ENCODE measurements at places on chromosomes 4 and X.

GRCh38 chr4:119739796-119740195 lies 111.2 kb upstream of the PDE5A start:
- DNase-seq: no peak

GRCh38 chr4:39427520-39428114 lies 20.9 kb downstream of the KLB start:
- no peak for DNase-seq

DNA sequence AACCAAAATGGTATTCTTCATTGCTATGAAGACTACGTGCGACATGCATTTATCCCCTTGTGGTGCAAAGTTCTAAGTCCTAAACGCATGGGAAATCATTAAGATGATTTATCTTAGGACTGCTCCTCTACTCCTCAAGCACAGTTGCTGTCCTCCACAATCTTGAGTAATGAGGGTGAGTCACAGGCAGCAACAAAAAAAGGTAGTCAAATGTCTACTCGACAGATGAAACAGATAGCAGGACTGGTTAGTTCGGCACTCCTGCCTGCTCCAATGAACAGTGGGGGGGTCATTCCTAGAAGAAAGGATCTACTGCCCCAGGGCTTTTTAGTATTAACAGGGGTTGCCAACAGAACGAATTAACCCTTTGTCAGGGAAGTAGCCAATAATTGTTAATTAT lies 233.7 kb upstream of the FGF13 start:
- no peak for DNase-seq

DNA sequence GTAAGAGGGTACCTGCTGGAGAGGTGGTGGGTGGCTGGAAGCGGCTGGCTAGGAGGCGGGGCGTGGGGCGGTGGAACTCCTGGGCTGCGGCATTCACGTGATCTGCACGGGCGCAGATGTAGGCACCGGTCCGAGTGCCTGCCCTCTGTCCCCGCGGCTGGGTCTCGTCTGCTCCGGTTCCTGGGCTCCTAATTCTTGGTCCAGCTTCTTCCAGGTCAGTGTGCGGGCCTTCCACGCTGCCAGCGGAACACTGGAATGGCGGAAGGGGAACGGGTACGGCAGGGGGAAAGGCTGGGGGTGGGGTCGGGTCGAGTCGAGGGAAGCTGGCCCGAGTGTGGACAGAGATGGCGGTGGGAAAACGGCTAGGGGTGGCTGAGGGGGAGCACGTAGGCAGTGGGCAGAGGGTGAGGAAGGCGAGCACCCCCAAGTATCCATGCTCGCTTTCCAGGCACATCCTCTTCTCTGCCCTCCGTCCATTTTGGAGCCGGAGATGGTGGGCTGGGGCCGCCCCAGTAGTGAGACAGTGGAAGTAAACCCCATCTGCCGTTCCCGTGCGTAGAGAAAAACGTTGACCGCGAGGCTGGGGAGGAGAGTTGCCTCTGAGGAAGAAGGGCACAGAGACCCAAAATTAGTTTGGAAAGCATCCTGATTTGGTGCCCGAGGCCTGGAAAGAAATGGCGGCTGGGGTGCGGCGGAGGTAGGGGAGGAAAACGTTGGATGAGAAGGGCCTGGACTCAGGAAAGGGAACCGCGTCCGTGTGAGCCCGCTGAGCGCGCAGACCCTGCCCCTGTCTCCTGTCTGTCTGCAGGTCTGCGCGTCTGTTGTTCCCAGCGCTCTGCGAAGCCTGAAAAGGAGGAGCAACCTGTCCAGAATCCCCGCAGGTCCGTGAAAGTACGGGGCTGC lies at the start of gene TCEAL4:
TCEAL4 (plus strand) TSS at position 105 of the 903 bp plus-strand sequence. CDS start 1,161 bp downstream, outside the sequence.
- DNase-seq: peak; percentile 28

DNA sequence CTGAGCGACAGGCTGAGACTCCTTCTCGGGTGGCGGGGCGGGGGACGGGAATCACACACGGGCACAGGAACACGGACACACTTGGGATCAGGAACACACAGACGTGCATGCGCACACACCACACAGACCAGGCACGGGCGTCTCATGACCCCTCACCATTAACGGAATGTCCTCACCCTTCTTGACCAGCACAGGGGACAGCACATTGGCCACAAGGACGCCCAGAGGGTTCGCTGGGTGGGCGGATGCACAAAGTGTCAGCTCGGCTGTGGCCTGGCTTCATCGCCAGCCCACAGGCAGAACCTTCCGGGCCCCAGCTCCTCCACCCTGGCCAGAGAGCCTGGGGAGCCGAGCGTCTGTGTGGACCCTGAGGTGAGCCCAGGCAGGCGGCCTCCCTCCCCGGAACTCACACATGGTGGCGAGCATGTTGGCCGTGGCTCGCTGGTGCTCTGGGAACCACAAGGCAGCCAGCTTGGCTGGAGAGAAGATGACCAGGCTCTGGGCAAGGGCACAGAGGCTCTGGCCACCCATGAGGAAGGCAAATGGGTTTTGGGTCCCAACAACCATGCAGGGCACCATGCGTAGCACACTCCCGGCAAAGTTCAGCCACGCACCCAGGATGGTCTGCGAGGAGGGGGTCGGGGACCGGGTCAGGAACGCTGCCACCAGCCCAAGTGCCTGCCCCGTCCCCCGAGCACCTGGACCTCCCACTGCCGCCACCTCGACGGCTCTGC lies 3.1 kb downstream of the SLC49A3 start:
- no peak for DNase-seq

DNA sequence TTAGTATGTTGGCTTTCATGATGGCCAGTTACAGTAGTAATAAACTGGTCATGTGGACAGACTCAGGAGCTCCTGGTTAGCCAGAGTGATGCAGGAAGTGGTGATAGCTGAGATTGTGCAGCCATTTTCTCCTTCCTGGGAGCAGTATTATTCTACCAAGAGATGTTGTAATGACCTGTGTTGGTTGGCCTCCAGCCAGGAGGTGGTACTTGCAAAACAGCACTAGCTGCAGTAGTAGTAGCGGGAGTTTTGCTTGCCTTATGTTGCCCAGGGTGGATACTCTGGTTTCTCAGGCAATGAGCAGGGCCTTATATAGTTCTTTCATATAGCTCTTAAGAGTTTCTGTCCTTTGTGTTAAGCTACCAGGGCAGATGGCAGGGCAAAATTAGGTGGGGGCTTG lies 998.8 kb downstream of the GLUD2 start:
- no peak for DNase-seq

DNA sequence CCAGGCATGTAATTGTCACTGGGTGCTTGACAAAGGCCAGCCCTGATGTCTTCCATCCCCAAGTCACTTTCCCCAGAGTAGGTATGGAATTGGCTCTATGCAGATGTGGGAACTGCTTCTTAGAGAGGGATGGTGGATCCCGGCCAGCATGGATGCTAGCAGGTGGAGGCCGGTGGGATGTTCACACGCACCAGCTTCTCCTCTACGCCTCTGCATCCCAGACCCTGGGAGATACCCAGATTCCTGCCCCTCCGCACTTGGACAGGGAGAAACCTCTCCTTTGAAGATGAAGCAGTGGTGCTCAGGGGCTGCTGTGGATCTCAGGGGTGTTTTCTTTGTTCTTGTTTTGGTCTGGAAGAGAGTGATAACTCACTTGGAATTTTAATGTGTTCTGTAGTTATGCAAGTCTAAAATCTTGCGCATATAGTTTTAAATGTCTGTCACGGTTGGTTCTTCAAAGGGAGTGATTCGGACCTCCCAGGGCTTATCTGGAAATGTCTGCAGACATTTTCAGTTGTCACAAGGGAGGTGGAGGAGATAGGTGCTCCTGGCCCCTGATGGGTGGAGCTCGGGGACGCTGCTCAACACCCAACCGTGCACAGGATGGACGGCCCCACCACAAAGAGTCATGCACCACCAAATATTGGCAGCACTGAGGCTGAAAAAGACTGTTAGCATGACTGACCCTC lies 308.0 kb downstream of the DHRSX start:
- DNase-seq: no peak

DNA sequence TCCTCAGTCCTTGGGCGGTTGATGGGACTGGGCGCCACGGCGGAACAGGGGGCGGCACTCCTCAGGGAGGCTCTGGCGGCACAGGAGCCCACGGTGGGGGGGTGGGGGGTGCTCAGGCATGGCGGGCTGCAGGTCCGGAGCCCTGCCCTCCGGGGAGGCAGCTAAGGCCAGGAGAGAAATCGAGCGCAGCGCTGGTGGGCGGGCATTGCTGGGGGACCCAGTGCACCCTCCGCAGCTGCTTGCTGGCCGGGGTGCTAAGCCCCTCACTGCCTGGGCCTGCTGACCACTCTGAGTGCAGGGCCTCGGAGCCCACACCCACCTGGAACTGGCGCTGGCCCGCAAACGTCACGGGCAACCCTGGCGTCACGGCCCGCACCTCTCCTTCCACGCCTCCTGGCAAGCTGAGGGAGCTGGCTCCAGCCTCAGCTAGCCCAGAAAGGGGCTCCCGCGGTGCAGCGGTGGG lies 164.9 kb upstream of the AGA start:
- DNase-seq: no peak

GRCh38 chrX:135433531-135434257 lies 11.9 kb downstream of the SMIM10L2A start:
- no peak for DNase-seq

GRCh38 chr4:171676555-171677215 lies 136.5 kb upstream of the GALNTL6 start:
- no peak for DNase-seq

DNA sequence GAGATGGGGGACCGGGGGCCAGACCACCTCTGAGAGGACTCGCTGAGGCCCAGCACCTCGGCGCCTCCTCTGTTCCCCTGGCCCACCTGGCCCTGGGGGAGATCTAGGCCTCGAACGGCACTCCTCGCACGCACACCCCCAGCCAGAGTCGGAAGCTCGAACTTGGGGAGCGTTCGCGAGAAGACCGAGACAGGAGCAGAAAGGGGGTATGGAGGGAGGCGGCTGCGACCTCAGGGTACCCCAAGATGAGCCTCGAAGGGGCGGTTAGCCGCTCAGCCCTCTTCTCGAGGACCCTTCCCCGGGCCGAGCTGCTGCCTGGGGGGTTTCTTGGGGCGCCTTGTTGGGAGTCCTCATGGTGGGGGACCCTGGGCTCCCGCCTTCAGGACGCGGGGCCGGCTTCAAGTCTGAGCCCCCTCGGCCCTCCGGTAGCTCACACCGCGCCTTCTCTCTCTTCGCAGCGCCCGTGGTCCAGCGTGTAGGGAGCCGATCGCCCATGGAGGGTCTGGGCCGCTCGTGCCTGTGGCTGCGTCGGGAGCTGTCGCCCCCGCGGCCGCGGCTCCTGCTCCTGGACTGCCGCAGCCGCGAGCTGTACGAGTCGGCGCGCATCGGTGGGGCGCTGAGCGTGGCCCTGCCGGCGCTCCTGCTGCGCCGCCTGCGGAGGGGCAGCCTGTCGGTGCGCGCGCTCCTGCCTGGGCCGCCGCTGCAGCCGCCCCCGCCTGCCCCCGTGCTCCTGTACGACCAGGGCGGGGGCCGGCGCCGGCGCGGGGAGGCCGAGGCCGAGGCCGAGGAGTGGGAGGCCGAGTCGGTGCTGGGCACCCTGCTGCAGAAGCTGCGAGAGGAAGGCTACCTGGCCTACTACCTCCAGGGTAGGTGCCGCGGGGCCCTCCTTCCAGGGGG lies 706 bp downstream of the DUSP9 start:
- DNase-seq: no peak

DNA sequence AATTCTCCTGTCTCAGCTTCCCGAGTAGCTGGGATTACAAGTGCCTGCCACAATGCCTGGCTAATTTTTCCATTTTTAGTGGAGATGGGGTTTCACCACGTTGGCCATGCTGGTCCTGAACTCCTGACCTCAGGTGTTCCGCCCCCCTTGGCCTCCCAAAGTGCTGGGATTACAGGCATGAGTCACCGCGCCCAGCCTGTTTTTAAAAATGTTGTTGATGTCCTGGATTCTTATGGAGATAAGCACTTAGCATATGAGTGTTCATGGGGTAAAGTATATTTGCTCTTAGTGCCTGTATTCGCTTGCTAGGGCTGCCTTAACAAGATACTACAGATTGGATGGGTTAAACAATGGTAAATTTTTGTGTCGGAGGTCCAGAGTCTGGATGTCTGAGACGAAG lies 91.7 kb downstream of the CEP44 start:
- no peak for DNase-seq

GRCh38 chr4:140126261-140126660 lies 27.7 kb downstream of the MAML3 start:
- DNase-seq: no peak

DNA sequence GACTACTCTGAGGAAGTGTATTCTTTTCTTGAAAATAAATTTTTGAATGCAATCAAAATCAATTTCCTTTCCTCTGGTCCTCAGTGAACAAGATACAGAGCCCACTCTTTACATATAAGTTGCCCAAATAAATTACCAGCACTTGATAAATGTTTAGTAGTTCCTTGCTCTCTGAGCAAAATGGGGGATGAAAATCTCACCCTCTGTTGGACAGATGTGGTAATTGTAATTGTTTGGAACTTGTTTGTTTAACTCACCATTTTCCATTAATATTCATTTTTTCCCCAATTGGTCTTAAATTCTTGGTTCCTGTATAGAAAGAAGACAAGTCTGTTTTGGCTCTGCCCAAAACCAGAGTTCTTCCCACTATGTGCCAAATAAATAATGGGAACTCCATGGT lies 146.3 kb downstream of the LDB2 start:
- no peak for DNase-seq

DNA sequence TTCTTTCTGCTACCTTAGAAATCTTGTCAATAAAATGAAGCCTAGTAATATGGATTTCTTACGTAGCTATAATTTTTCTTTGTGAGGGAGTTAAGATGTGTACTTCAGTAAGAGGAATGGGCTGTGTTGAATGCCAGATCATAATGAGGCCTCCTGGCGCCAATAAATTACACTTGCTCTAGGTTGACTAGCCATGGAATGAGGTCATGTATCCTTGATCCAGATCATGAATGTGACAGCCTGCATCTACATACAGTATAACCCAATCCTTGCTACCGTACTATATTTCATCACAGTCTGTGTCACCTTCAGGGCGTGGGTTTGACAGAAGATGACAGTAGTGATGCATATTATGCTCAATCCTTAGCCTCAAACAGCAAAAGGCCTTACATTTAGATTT lies 36.2 kb downstream of the NHS start:
- no peak for DNase-seq

- DNase-seq: no peak
Measured at GRCh38 chrX:20437683-20438082, 171.0 kb upstream of the RPS6KA3 start.

- no peak for DNase-seq
Measured at GRCh38 chr4:57187246-57187645, 77.1 kb upstream of the IGFBP7 start.

GRCh38 chr4:23232987-23233386 lies 540.2 kb downstream of the GBA3 start:
- no peak for DNase-seq

- peak; percentile 16 for DNase-seq
Measured at GRCh38 chr4:2837904-2838496, 5.6 kb upstream of the ADD1 start.

DNA sequence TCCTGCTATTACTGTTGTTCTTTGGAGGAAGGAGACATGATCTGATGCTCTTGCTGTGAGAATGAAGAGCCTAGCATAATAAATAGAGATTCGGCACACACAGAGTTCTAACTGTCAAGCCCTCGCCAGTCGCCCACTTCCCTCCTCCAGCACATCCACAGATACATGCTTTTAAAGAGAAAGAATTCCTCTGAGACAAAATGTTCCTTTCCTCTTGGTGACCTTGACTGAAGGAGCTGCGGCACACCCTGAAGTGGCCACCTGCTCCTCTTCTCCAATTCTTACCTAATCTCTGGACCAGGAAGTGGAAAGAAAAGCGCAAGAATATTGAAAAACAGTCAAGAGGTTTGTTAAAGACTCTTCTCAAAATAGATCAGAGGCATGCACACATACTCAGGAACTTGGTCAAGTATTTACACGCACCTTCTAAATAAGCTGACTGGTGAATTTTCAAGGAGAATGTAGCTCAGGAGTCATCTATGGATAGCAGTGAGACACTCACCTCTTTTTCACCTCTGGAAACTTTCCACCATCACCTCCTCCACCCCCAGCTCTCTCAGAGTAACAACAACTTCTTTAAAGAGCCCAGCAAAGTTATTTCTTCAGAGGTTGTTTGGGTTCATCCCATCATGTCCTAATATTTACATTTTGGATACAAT lies 95.4 kb downstream of the PARM1 start:
- DNase-seq: no peak
